ENCODE measurements at places on chromosomes 7 and 10.

- no peaks in the 10 kb centered on the region for H3K4me1 ChIP-seq
- no peaks in the 10 kb centered on the region for H3K36me3 ChIP-seq
- H3K27me3 ChIP-seq, result no peaks in the 10 kb centered on the region
- H3K4me3 ChIP-seq, result no peak overlapping the region
- DNase-seq, result no peak
Measured at GRCh38 chr10:36198322-36198721, 556.2 kb upstream of the FZD8 start.

GRCh38 chr7:117269417-117269816 lies 53.4 kb downstream of the WNT2 start:
- no peak for DNase-seq
- H3K4me1 ChIP-seq, result no peaks in the 10 kb centered on the region
- H3K27ac ChIP-seq, result peak overlapping the region; percentile 43

- no peak overlapping the region for H3K27ac ChIP-seq
- no peaks in the 10 kb centered on the region for H3K36me3 ChIP-seq
- H3K27me3 ChIP-seq, result no peaks in the 10 kb centered on the region
Measured at GRCh38 chr10:71029411-71029892, 141.1 kb upstream of the PCBD1 start.

GRCh38 chr7:132125096-132125495 lies 451.2 kb downstream of the PLXNA4 start:
- no peaks in the 10 kb centered on the region for H3K27me3 ChIP-seq
- no peak overlapping the region for H3K4me3 ChIP-seq
- no peaks in the 10 kb centered on the region for H3K36me3 ChIP-seq
- DNase-seq, result no peak

DNA sequence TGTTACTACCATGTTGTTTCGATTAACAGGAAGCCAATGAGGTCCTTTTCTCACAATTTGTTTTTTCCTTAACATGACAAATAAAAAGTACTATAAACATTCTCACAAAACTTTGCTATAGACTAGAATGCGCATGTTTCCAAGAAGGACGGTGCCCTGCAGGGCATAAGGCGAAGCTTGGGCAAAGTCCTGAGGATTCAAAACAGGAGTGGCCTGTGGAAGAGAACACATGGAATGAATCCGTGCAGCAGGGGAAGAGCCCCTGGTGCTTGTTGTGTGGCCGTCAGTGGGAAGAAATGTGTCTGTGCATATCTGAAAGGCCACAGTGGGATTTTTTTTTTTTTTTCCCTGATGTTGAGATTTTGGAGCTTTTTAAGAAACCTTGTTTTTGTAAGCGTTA lies 67.6 kb downstream of the ITGA8 start:
- H3K27ac ChIP-seq, result no peak overlapping the region
- DNase-seq, result no peak
- no peaks in the 10 kb centered on the region for H3K4me1 ChIP-seq

Data from uterus (tissue), 4 donors.